ENCODE measurements at places on chromosomes 6 and 20.

GRCh38 chr6:2231438-2231837 is 14.0 kb downstream of the GMDS start:
- DNase-seq: no peak

DNA sequence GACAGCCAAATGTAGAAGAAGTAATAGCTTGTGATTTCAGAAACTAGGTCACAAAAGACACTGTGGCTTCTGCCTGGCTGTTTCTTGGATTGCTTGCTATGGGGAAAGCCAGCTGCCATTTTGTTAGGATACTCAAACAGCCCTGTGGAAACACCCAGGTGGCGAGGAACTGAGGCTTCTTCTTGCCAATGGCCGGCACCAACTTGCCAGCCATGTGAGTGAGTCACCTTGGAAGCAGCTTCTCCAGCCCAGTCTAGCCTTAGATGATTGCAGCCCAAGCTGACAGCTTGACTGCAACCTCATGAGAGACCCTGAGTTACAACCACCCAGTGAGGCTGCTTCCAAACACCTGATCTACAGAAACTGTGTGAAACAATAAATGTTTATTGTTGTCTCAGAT is 11.9 kb upstream of the KIAA1755 start:
- DNase-seq: no peak

DNA sequence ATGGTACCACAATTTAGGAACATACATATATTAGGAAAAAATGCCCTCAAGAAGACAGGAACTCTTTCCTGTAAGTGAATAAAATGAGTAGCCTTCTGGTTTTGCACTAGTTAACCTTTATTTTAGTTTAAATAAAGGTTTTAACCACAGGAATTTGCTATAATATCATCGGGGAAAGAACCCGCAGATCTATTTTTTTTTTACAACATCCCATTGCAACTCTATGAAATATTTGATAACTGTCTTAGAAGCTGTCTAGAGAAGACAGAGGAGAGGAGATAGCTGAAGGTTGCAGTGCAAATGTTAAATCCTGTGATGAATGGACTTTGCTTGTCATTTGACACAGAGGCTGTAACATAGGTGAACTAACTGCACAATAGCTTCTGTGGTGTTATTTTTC is 69.5 kb downstream of the TINAG start:
- no peak for DNase-seq

- no peak for DNase-seq
Measured at GRCh38 chr6:7104752-7105151, 3.0 kb upstream of the RREB1 start.

DNA sequence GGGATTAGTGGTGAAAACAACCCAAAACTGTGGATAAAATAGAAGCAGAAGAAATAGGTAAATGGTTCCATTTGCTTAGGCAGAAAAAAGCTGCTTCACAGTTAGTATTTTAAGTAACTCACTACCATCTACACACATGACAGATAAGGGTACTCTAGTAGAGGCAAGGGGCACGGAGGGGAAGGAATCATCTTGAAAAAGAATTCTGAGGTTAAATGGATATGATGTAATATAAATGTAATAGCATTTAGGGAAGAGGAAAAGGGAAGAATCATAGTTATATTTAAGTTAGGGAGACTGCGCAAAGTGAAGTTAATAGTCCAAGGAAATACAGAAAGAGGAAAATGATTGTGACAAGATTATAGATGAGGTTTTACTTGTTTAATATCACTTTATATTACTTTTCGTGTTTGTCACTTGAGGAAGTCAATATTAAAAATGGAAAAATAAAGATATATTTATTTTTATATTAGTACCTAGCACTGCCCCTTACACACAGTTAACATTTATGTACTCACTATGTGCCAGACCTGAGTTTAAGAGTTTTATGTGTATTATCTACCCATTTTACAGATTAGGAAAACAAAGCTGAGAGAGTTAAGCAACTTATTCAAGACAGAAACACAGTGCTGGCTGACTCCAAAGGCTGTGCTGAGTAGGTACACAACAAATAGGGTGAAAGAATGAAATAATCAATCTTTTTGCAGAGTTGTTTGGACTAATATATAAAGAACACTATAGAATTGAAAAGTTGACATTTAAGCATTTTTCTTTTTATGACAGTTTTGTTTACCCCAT is 128.1 kb downstream of the REV3L start:
- DNase-seq: no peak

All from activated naive CD4-positive, alpha-beta T cell treated with Interleukin-2 at 50 U/mL for 16 hours (primary cell).